ENCODE measurements at places on chromosomes 2 and 18.

- DNase-seq = no peak
Measured at GRCh38 chr2:188028739-188029138, 262.9 kb upstream of the GULP1 start.

GRCh38 chr2:219159771-219160185 lies 837 bp downstream of the NHEJ1 start:
- DNase-seq = no peak

GRCh38 chr2:14907014-14907612 lies 274.6 kb downstream of the LRATD1 start:
- DNase-seq = peak; percentile 7

GRCh38 chr2:105087273-105087672 lies 49.4 kb downstream of the MRPS9 start:
- DNase-seq = no peak

DNA sequence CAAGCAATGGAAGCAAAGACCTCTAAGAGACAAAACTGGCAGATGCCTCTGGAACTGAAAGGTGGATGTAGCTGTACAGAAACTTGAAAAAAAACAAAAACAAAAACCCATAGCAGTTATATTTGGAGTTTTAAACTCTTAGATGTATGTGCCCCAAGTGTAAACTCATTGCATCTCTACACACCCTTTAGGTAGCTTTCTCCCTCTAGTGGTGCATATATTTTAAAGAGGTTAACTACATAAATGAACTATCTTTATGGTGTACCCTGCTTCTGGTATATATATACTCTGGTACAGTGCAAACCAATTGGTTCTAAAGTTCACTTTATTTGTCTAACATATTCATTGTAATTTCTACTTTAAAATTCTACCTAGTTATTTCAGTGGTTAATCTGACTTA lies 518.2 kb downstream of the NRXN1 start:
- no peak for DNase-seq

GRCh38 chr2:241540771-241541561 lies 17.6 kb upstream of the BOK start:
- peak; percentile 36 for DNase-seq

GRCh38 chr2:19865151-19865550 lies 36.6 kb downstream of the TTC32 start:
- no peak for DNase-seq

GRCh38 chr2:5377323-5377722 lies 314.9 kb upstream of the SOX11 start:
- no peak for DNase-seq

- no peak for DNase-seq
Measured at GRCh38 chr18:78459668-78460067, 520.0 kb upstream of the SALL3 start.

DNA sequence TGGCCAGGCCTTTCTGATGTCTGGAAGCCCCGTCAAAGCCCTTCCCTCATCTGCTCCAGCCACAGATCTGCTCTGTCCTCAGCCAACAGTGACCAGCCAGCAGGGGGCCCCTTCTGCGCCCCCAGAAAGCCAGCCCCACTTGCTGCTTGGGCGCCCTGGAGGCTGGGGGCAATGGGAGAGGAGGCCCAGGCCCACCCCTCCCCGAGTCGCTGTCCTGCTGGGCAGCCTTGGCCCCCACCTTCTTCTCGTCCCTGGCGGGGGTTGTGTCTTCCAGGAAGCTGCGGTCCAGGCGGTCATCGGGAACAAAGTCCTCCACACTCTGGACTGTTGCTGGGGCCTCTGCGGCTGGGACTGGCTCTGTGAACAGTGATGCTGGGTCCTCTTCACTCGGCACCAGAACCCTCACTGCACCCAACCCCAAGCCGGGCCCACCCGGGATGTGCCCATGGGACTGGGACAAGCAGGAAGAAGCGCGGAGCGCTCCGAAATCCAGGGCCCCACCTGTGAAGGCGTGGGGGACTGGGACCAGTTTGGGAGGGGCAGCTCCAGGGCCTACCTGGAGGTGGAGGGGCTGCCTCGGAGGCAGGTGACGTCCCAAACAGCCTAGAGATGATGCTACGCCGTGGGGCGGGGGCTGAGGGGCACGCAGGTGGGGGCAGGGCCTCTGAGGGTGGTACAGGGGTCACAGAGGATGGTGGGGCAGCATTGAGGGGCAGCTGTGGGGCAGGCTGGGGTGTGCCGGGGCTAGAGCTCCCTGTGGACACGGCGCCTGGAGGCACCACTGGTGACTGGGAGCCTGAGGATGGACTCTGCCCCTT lies 257.6 kb downstream of the ANKRD30B start:
- no peak for DNase-seq

DNA sequence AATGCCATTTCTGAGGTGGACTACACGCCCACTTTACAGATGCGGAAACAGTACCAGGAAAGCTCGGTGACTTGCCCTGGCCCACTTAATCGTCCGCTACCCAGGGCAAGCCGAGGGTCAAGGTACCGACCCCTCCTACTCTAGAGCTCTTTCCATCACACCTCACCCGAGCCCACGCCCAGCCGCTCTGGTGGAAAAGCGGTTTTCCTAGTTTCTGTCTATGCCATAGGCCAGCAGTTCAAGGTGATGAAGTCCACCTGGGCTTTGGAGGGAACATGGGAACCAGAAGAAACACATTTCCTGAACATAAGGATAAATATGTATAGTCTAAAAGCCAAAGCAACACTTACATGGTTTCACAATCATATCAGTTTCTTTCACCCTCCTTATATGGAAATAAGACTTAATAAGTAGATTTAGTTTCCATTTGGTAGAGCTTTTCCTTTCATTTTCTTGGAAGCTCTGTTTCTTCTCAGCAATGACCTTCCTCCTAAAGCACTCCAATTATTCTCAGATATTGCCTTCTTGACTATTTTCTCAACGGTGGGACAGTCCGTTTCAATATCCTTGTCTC lies 567 bp downstream of the VWA3B start:
- no peak for DNase-seq

DNA sequence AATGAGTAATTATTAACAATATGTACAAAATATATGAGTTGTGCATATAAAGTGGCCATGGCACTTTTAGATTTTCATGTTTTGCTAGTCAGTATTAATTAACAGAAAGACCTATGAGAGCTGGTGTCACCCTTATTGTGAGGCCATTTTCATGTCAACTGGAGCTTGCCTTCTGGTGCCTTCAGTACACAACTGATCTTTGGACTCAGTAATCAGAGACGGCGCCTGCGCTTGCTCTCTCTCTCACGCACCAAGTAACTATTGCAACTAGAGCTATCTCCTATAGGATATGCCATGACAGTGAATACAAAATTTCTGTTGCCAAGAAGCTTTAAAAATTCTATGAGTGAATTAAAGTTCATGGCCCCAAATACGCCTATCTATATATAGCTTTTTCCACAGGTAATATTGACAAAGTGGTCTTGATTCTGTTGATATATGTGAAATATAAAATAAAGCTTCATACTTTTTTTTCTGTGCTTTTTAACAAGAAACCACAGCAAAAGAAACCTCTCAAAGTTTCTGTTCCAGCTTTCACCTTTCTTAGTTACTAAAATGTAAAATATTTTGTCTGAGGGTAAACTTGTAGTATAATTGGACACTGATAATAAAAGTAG lies 2.9 kb downstream of the SERTAD2 start:
- peak; percentile 70 for DNase-seq

- DNase-seq = no peak
Measured at GRCh38 chr2:215826376-215826775, 187.0 kb downstream of the MREG start.

DNA sequence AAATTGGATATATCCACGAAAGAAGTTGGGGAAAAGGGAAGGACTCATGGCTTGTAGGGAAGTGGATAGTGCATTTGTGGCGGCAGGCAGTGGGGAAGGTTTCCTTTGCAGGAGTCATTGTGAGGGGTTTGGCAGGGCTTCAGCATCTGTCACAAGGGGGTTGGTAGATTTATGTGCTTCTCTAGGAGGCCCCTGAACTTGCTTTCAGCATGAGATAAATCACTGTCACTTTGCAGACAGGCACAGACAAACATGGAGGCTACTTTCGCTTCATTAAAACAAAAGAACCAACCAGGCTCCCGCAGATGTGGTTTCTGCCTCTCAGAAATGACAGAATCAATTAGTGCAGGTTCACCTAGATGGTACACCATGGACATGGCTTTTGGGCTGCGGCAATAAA lies 340.7 kb downstream of the TGIF1 start:
- no peak for DNase-seq

DNA sequence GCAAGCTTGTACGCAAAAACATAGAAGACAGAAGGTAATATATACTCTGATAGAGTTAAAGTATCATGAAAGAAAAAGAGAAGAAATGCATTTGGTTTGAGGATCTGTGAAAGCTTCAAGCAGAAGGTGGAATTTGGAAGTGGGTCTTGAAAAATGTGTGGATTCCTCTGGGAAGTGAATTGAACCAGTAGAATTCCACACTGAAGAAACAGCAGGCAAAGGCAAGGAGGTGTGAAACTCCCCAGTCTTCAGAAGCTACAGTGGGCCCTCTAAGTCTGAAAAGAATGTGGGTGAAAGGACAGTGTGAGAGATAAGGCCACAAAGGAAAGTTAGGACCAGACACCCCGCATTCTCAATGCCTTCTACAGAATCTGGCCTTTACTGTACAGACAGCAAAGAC lies 25.6 kb downstream of the COBLL1 start:
- DNase-seq = no peak

DNA sequence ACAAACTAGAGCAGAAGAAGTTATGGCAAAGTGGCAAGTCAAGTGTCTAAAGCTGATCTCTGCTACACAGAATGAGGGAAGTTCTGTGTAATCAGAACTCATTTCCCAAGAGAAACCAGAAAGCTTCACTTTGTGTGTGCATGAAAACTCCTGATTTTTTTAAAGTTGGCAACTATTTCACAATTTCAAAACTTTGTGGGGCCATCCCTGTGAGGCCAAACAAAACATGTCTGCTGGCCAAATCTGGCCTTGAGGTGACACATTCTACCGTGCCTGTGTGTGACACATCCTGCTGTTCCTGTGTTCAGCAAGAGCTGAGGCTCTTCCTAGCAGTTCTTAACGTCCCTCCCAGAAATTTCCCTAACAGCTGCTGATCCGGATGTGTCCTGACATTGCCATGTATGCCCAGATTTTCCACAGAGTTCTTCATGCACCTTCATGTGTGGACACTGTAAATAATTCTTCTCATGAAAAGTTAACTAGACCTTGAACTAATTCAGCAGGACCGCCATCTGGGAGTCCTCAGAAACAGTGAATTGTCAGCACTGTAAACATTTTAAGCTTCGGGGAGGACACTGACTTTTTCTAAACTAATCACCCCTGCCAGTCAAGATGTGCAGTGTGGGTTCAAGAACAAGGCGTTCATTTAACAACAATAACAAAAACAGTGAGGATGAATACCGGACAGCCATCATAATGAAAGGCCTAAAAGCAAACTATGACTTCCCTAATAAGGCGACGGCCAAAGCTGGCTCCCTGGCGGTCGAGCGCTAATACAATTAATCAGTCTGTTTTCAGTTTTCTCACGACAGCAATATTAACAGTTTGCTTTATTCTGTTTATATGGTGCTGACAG lies 99.0 kb downstream of the PLEKHM3 start:
- no peak for DNase-seq

- DNase-seq = no peak
Measured at GRCh38 chr2:222115296-222115695, 183.5 kb downstream of the PAX3 start.

DNA sequence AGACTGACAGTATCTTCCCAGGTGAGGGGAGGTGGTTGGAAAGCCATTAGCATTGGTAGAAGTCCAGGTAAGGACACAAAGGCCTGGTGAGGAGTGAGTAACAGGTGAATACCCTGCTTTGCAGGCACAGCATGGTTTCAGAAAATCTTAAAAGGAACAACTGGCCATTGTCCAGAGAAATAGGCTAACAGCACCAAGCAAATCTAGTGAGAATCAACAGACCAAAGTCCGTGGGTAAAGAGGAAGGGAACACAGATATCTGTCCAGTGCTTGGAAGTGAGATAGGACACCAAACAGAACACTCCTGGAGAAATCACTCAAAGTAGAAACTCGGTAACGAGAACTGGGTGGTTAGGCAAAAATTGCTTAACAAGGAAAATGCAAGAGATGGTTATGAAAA lies 88.8 kb upstream of the RPRM start:
- DNase-seq = no peak

Measured in LoVo (cell line).